ENCODE measurements at places on chromosomes 4 and X.

- DNase-seq = no peak
These were observed 3.3 kb upstream of the RHOH start for GRCh38 chr4:40193578-40193977.

DNA sequence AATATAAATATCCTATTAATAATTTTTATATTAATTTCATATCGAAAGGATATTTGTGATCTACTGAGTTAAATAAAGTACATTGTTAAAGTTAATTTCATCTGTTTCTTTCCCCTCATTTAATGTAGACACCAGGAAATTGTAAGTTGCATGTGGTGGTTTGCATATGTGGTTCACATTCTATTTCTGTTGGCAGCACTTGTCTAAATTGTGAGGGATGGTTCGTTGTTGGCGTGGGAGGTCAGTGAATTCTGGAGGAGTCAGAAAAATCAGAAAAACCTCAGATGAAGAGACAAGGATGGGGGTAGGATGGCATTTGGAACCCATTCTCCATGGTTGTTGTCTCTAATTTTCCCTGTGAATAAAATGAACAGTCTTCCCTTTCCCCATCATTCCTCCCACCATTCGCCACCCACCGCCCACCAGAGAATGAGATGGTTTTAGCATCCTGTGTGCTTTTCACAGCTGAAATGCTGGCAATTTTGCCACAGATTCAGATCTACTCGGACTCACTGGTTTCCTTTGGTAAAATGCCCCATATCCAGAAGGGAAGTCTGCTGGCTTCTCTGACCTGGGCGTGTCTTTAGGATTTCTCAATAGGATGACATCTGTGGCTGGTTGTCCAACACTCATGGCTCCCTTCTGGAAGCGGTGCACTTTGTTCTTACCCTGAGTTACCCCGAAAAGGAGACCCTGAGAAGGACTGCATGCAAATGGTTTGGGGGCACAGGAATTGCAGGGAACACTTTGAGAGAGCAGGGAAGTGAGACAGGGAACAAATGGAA lies 52.3 kb downstream of the LGI2 start:
- DNase-seq = no peak

GRCh38 chrX:149522916-149523315 lies 17.8 kb upstream of the IDS start:
- DNase-seq = no peak

- DNase-seq = no peak
These were observed 672.2 kb downstream of the KCTD8 start for GRCh38 chr4:43776371-43776770.

- no peak for DNase-seq
These were observed 44.3 kb upstream of the DCLK2 start for GRCh38 chr4:150033901-150034300.

GRCh38 chrX:123878252-123878721 lies 18.4 kb downstream of the XIAP start:
- no peak for DNase-seq

DNA sequence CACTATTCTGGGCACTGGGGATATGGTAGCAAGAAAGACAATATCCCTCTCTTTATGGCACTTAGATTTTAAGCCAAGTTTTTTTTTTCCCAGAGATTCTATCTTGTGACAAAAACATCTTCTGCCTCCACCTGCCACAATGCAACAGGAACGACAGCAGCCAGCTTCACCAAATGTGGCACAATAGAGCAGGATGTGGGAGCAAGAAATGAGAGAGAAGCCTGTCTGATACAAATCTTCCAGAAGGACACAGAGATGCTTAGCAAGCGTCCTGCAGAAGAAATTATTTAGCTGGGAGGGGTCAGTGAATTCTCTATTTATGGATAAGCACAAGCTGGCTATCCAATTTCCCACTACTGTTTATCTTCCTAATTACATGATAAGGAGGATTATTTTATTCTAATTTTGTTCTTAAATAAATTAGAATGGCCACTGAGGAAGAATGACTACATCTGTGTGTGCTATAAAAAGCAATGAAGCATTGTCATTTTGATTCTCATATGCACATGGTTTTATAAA lies 27.1 kb upstream of the ZNF330 start:
- no peak for DNase-seq

GRCh38 chr4:73725510-73725909 lies 14.9 kb upstream of the CXCL8 start:
- no peak for DNase-seq

DNA sequence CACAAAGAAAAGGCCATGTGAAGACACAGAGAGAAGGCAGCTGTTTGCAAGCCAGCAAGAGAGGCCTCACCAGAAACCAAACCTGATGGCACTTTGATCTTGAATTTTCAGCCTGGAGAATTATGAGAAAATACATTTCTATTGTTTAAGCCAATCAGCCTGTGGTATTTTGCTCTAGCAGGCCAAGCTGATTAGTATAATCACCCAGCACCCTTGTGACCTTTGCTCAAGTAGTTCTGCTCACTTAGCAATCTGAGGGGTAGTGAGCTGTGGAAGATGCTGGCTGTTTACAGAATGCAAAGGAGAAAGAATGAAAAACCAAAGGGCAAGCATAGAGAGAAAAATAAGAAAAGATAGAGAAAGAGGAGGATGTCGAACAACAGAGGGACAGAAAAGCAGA lies 396.4 kb upstream of the BOD1L1 start:
- no peak for DNase-seq

- no peak for DNase-seq
These were observed 624.1 kb upstream of the GNPDA2 start for GRCh38 chr4:45350438-45350837.

GRCh38 chrX:15418707-15419181 lies 34.5 kb upstream of the VEGFD start:
- no peak for DNase-seq

DNA sequence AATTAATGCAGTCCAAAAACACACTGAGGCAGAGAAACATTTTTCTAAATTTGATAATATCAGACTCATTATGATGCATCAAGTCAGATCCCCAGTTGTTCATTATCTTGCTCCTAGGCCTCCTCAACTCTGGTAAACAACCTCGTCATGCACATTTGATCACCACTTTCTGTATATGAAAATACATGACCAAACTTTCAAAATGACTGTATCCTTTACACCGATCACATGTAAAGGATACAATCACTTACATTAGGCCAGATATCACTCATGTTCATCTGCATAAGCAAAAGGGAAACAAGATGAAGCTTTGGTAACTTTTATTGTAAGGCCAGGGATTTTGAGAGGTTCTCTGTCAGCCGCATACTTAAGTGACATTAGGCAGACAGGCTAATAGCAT lies 99.4 kb upstream of the IL1RAPL1 start:
- DNase-seq = no peak

GRCh38 chr4:7389719-7390118 lies 45.0 kb downstream of the PSAPL1 start:
- DNase-seq = no peak

DNA sequence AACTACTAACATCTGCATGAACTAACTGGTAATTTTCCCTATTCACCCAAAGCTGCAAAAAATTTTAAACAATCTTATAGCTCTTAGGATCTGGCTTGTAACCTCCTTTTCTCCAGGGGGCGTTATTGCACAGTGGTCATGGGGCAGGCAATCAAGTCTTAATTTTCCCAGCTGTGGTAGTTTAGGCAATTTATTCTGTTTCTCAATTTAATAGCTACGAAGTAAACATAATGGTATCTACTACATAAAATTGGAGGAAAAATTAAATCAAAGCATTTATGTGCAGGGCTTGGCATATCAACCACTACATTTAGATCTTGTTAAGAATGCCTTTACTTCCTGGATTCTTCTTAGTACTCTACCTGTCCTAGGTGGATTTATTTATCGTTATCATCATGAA lies 137.4 kb upstream of the GUCY1A1 start:
- no peak for DNase-seq

DNA sequence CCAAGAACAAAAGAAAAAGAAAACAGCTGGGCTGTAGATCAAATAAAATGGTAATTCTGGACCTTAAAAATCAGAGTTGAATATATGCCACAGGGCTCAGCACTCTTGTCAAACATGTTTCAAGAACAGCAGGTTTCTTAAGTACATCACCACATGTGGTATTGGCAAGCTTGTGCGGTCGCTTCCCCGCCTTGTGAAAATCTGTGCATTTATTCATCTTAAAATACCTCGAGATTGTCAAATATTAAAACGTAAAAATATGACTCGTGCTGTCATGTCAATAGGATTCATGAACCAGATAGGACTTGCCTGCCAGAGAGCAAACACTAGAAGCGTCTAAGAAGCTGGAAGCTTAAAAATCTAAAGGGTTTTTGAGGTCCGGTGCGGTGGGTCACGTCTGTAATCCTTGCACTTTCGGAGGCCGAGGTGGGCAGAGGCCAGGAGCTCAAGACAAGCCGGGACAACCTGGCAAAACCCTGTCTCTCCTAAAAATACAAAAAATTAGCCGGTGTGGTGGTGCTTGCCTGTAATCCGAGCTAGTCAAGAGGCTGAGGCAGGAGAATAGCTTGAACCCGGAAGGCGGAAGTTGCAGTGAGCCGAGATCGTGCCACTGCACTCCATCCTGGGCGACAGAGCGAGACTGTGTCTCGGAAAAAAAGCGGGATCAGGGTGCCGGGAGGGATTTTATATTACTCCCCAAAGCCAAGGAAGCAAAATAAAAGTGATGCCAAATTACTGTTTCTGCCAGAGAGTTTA lies 40.2 kb upstream of the TMEM154 start:
- DNase-seq = no peak

- no peak for DNase-seq
These were observed 246.8 kb downstream of the SNCA start for GRCh38 chr4:89590128-89590527.

- DNase-seq = no peak
These were observed 394.1 kb downstream of the GALNTL6 start for GRCh38 chr4:172207258-172207657.

DNA sequence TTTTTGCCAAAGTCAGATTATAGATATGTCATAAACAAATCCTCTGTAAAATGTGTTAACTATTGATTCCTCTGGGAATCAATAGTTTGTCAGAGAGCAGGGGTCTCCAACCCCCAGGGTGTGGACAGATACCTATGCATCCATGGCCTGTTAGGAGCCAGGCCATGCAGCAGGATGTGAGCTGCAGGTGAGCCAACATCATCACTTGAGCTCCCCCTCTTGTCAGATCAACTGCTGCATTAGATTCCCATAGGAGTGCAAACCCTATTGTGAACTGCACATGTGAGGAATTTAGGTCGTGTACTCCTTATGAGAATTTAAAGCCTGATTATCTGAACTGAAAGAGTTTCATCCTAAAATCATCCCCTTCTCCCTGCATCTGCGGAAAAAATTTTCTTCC lies 1365.4 kb downstream of the ARAP2 start:
- no peak for DNase-seq

DNA sequence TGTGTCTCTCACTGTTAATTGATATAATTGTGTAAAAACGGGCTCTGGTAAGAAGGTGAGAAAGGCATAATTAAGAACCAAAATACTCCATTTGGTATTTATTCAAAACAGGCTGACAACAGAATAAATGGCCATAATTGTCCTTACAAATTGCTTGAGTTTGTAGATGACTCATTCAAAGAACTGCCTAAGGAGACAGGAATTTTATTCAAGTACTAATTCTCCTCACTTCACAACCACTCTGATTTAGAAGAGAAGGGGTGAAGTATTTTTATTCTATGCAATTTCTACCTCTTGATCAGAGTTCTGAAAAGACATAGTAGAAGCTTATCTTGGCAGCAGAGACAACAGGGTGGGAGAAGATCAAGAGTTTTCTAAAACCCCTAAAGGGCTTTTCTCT lies 43.1 kb downstream of the ATP11C start:
- DNase-seq = no peak

GRCh38 chr4:147447786-147448185 lies 33.1 kb upstream of the EDNRA start:
- DNase-seq = no peak

GRCh38 chrX:14529290-14529989 lies at the start of gene GLRA2:
TSS of gene GLRA2 (plus strand) at chrX:14529536. CDS start at chrX:14530058, 522 bp downstream.
- no peak for DNase-seq

GRCh38 chr4:13670456-13671160 lies 43.1 kb upstream of the BOD1L1 start:
- DNase-seq = no peak

DNA sequence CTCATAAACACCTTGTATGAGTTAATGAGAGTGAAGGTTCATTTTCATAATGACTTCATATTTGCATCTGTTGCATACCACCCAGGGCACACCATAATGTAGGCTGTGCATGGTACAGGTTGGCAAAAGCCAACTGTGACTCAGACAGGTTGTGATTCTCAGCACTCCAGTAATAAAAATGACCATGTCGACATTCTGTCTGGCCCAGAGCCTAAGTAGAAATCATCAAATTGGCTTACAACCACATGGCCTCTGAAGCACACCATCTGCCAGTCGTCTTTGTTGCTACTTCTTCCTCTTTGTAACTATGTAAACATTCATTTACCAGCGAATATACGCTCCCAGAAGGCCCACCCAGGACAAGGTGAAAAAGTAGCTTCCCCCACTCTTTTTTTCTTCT lies 459.5 kb downstream of the GASK1B start:
- no peak for DNase-seq

DNA sequence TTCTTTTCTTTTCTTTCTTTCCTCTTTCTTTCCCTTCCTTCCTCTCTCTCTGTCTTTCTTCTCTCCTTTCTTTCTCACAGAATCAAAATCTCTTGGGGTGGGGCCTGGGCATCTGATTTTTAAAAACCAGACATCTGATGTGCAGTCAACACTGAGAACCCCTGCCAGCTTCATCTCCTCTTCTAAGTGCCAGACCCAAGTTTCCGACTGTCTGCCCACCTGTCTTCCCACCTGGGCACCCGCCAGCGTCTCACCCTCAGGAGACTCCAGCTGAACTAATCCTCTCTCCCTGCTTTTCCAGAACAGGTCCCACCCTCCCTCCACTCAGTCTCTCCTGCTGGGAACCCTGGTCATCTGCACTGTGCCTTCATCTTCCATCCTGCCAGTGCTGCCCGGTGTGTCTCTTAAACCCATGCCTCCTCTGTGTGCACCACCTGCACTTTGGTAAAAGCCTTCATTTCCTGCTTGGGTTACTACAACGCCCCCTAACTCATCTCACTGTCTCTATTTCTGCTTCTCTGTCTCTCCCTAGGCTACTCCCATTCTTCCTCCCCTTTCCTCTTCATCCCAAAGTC lies 2.8 kb downstream of the SOD3 start:
- DNase-seq = no peak

- DNase-seq = no peak
These were observed 54.9 kb downstream of the STOX2 start for GRCh38 chr4:183960046-183960420.

- no peak for DNase-seq
These were observed 600.5 kb upstream of the SLIT2 start for GRCh38 chr4:19650903-19651864.
